Stimulated activated CD8-positive, alpha-beta memory T cell treated with anti-CD3 and anti-CD28 coated beads, Interleukin-4, amount 100 ng/mL, for 1 hour (primary cell): ENCODE measurements at places on chromosomes 7 and 10.

- DNase-seq, result no peak
These were observed 48.8 kb upstream of the SLC35B4 start for GRCh38 chr7:134365341-134366054.

DNA sequence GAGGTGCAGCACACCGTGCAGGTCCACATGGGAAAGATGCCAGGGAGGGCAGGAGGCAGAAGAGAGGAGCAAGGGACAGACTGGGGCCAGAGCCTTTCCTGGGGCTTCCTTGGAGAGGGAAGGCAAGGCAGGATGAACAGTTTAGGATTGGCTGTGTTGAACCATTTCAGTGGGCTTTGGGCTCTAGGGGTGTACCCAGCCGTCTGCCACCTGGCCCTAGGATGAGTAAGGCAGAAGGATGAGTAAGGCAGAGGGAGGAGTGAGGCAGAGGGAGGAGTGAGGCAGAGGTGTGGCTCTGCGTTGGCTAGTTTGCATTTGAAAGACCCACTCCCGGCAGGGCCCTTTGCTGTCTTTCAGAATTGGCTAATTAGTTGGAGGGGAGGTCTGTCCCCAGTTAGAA lies 31.5 kb upstream of the PRF1 start:
- DNase-seq, result no peak

DNA sequence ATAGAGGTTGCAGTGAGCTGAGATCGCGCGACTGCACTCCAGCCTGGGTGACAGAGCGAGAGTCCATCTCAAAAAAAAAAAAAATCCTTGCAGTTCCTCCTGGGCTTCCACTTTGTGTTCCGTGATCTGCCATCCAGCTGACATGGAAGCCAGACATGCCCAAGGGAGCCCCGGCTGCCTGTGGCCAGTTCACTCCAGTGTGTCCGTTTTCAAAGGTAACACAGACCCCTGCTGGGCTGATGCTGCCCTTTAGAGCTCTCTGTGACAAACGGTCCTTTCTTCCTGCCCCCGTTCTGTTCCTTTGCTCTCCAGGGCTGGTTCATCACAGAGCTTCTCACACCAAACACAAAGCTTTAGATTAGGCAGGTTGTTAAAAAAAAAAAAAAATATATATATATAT lies 130.8 kb downstream of the CUL2 start:
- no peak for DNase-seq

DNA sequence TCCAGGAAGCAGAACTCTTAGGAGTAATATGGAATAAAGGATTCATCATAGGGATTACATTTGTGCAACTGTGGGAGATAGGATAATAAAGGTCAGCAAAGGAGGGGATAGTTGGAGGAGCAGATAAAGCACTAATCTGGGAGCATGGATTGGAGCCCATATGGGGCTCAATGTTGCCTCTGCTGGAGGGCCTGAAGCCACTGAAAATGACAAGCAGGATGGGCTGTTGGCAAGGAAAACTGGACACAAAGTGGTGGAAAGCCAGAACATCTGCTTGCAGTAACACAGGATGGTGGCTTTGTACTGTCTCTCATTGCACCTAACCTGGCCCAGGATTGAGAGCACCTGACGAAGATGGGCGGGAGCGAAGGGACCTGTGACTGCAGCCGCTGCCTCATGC lies 15.0 kb upstream of the COMMD3 start:
- DNase-seq, result no peak

DNA sequence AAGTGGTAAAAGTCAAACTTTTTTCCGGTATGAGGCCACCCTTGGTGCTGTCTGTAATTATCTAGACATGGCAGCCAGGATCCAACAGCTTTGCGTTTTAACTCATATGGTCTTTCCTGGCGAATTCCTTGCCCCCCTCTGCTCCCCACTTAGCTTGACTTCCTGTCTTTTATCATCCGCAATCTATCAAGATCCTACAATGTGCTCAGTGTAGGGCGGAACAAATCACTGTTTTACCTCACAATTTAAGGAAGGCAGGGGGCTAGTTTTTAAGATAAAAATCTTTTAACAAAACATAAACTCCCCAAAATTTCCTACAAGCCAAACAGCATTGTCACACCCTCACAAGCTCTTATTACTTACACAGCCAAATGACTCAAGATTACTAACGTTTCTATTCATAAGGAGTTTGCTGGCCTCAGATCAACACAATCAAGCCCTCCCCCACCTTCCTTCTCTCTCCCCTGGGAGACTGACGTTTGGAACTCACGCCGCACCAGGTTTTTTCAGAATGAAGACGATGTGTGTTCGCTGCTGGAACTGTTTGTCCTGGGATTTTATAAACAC lies 1.3 kb upstream of the CDK14 start:
- no peak for DNase-seq

GRCh38 chr10:119237722-119238436 lies 30.5 kb downstream of the GRK5 start:
- no peak for DNase-seq

DNA sequence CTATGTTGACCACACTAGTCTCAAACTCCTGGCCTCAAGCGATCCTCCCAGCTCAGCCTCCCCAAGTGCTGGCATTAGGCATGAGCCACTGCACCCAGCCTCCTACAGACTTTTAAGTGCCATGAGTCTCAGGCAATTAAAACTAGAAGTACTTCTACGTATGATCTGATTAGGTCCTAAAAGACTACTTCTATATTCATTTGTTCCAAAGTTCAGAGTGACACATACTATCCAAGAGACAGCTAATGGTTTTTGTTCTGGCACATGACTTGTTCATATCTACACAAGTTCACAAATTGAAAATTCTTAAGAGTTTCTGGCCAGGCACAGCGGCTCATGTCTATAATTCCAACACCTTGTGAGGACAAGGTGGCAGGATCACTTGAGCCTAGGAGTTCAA lies 11.7 kb downstream of the ARHGAP19 start:
- DNase-seq, result no peak

DNA sequence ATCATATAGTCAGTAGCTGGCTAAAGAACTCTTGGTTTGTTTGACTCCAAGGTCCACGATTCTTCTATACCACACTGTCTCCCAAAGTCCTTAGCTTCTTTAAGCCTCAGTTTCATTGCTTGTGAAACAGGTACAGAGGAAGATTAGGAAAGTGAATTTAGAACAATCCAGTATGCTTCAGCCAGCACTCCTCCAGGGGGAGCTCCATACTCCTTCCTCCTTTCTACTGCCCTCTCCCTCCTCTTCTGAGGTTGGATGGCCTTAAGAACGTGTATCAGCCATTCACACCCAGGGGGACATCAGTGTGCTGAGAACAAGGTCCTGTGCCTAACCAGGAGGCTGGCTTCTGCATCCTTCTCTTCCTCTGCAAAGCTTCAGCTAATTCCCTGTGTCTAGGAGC lies 54.8 kb upstream of the CALD1 start:
- DNase-seq, result no peak

DNA sequence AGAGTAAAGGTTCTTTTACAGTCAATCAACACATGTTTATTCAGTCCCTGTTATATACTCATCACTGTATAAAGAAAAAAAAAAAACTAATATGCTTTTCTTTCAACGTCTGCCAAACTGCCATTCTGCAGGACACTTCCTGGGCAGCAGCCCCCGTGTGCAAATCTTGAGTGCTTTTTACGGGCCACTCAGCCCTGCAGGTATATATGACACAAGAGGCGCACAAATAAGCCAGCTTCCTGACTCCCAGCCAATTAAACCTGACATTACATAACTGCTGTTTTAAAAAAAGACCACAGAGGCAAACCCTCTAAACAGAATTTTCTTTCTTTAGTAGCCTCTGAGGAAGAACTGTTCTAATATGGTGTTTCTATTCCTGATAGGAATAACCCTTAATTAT lies 263.0 kb upstream of the NEBL start:
- no peak for DNase-seq

DNA sequence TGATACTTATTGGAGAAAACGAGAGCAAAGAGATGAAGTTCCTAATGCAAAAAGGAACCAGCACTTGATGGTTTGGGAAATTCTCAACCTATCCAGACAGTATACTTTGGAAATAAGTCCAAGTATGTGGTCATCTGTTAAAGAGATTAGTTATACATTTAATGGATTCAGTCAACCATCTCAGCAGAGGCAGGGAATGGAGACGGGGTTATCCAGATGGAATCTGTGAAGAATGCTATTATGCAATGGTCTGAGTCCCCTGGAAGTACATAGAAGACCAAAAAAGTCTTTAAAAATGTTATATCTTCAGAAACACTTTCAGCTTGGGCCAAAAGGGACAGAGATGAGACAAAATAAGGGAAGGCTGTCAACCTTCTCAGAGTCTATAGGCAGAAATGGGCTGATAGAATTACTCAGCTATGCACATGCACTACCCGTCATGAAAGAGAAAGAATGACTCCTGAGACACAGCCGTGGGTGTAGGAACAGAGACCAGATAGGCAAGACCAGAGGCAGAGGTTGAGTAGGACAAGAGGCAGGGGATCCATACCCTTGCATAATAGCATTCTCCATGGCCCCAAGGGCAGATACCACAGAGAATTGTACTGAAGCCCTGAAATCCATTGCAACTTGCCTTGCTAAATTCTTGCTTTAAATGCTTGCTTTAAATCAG lies 738.8 kb upstream of the POT1 start:
- no peak for DNase-seq

- no peak for DNase-seq
These were observed 24.8 kb downstream of the C10orf67 start for GRCh38 chr10:23319835-23320234.

- no peak for DNase-seq
These were observed 174.6 kb downstream of the CCDC71L start for GRCh38 chr7:106486331-106486730.

DNA sequence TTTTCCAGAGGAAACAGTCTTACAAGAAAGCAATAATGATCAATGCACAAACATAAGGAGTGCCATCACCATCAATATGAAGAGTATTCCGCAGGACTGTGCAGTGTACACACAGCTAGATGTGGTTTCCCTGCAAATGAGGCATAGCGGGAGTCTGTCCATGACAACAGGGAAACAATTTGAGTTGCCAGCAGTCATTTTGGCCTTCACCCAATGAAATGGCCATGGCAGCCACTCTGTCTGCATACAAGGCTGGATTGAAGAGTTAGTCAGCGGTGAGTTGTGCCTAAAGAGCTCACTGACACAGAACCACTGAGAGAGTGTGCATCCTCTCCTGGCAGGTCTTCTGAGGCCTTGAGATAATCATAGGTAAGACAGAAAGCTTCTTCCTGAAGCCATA lies 303.3 kb downstream of the IPMK start:
- no peak for DNase-seq

DNA sequence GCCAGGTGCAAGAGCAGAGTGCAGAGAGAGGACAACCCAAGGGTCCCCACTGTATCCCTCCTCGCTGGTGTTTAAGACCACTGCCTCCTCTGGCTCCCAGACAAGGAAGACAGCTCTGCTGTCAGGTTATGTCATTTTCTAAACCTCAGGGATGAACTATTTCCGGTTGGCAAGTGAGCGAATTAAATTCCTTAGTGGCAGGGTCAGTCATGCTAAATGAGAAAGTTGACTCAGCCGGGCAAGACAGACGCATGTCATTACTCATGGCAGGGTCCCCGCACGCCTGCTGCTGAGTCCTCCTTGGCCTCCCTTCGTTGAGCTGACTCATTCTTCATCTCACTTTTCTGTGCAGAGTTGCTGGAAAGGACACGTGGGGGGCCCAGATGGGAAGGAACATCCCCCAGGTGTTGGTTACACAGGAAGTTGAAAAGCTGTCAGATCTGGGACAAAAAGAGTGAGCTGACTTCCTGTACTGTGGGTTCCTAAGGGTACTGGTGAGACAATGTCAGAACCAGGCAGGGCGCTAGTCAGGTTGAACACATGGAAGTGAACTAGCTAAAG lies 47.1 kb upstream of the UCN3 start:
- no peak for DNase-seq

DNA sequence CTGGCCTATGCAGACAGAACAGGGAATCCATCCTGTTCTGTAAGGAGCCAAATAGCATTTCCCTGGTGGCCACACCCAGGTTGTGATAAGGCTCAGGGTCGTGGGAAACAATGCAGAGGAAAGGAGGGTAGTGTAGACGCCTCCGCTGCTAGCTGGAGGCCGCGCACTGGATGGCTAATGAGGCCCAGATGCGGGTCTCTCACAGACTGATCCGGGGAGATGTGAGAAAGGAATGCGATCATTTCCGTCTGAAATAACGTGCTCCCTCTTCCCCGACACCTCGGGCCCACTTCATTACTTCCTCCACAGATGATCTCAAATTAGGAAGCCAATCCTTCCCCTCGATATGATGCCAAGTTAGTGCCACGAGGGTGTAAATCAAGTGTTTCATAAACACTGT lies 203.3 kb downstream of the TAX1BP1 start:
- DNase-seq, result no peak

GRCh38 chr7:132738254-132738653 lies 162.0 kb upstream of the PLXNA4 start:
- no peak for DNase-seq

- no peak for DNase-seq
These were observed 62.8 kb upstream of the EBF3 start for GRCh38 chr10:130026670-130027456.

GRCh38 chr7:144842377-144842851 lies 6.6 kb upstream of the TPK1 start:
- no peak for DNase-seq

GRCh38 chr10:75712242-75712880 lies 280.9 kb downstream of the LRMDA start:
- no peak for DNase-seq

DNA sequence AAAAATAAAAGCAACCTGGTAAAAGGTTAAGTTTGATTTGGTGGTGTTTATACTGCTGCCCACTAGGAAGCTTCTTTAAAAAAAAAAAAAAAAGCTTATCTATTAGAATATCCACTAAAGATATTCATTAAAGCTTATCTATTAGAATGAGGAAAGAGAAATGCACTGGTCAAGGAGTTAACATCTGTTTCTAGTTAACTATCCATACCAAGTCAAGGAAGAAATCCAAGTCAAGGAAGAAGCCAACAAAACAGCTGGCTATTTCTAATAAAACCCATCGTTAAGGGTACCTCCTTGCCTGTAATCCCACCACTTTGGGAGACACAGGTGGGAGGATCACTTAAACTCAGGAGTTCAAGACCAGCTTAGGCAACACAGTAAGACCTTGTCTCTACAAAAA lies 82.6 kb downstream of the JMJD1C start:
- no peak for DNase-seq

GRCh38 chr7:80726666-80727065 lies 88.2 kb downstream of the CD36 start:
- DNase-seq, result no peak

- DNase-seq, result no peak
These were observed 205.1 kb downstream of the CACNB2 start for GRCh38 chr10:18345308-18345707.

GRCh38 chr7:41536873-41537665 lies 165.8 kb downstream of the INHBA start:
- no peak for DNase-seq

- DNase-seq, result no peak
These were observed 46.7 kb upstream of the DLG5 start for GRCh38 chr10:77973276-77973675.

DNA sequence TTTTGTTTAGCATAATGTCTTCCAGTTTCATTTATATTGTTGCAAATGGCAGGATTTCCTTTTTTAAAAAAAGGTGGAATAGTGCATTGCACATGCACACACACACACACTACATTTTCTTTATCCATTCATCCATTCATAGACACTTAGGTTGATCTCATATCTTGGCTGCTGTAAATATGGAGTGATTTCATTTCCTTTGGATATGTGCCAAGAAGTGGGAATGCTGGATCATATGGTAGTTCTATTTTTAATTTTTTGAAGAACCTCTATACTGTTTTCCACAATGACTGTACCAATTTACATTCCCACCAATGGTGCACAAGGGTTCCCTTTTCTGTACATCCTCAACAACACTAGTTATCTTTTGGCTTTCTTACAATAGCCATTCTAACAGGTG lies 68.9 kb downstream of the EBLN1 start:
- no peak for DNase-seq

GRCh38 chr7:123569352-123570010 lies 11.9 kb upstream of the NDUFA5 start:
- DNase-seq, result no peak
